ENCODE measurements at places on chromosomes 4 and X.

- DNase-seq, result no peak
Measured at GRCh38 chrX:153763298-153763932, 634 bp upstream of the PLXNB3 start.

DNA sequence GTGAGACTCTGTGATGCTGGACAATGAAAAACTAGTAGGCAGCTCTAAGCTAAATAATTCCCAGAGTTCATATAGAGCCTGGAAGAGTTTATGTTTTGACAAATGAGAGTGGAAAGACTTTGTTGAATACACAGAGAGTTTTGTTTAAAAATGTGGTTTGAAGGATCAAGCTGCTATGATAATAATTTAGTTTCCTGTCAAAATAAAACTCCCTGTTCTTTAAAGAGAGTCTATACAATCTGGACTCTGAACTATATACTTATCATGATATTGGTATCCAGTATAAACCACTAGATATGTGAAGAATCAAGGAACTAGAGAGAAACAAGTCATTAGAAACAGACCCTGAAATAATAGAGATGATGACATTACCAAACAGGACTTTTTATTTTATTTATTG is 158.6 kb downstream of the C4orf33 start:
- no peak for DNase-seq

DNA sequence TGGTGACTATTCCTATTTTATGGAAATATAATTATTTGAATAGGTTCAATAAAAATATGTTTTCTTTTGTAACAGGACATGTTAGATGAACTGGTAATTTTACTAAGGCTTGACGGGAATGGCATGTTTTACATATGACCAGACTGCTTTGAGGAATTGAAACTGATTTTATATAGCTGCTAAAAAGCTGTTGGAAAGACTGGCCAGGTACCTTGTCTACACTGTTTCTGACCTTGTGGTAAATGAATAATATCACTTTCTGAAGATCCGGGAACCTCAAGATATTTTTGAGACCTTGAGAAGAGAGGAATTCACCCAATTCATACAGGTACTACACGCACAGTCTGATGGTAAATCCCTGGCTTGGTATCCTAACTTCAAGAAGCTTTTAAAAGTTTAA is 42.1 kb upstream of the USP46 start:
- DNase-seq, result no peak

DNA sequence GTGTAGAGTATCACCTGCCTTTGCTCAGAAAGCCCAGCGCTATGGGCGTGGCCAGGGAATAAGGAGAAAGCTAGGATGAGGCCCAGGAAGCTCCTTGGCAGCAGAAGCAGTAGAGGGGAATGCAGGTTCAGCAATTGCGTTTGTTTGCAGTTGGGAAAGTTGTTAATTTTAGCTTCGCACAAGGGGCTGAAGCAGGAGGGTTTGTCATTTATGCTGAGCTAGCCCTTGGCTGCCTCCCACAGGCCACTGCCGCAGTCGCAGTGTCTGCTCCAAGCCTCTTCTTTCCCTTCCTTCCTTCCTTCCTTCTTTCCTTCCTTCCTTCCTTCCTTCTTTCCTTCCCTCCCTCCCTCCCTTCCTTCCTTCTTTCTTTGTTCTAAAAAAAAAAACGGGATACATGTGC is 21.5 kb downstream of the FRMPD3 start:
- DNase-seq, result no peak

- no peak for DNase-seq
Measured at GRCh38 chr4:25410820-25411529, 33.9 kb downstream of the ANAPC4 start.

- no peak for DNase-seq
Measured at GRCh38 chr4:67393699-67394281, 151.5 kb downstream of the CENPC start.
